Epithelial cell of umbilical artery (primary cell): ENCODE measurements at places on chromosomes 1 and 21. TPM values are rescaled to one million over a fixed set of nuclear protein-coding genes. Genes with fewer than 3 reads are reported as not detected.

Gene OR2G6
- not detected in 2 replicates for total RNA-seq

Gene FASLG
- total RNA-seq = not detected in 2 replicates

Gene OR2L2
- not detected in 2 replicates for total RNA-seq

Gene IQCC
- total RNA-seq = 1.3 and 2.0 TPM in 2 replicates

Gene EFNA4
- 8.8 and 9.7 TPM in 2 replicates for total RNA-seq

Gene CATSPERE
- 0.30 and 0.65 TPM in 2 replicates for total RNA-seq

Gene CD52
- not detected in 2 replicates for total RNA-seq

Gene PHGDH
- 83.8 and 107 TPM in 2 replicates for total RNA-seq

Gene CYP4A11
- total RNA-seq = not detected in 2 replicates

Gene ERMAP
- 3.9 and 5.0 TPM in 2 replicates for total RNA-seq

Gene FCAMR
- total RNA-seq = not detected in 2 replicates

Gene TCHH
- total RNA-seq = not detected in 2 replicates

Gene VCAM1
- total RNA-seq = 14.3 and 47.1 TPM in 2 replicates

Gene NME7
- total RNA-seq = 28.9 and 59.7 TPM in 2 replicates

Gene SPRR3
- total RNA-seq = not detected in 2 replicates

Gene LDLRAD1
- total RNA-seq = not detected in 2 replicates

Gene MIXL1
- 0.32 TPM in 1 of 2 replicates, not detected in the other for total RNA-seq

Gene C8A
- total RNA-seq = not detected in 2 replicates

Gene LPAR3
- total RNA-seq = 0.15 TPM in 1 of 2 replicates, not detected in the other

Gene C1orf210
- total RNA-seq = not detected in 2 replicates

Gene OR2M2
- total RNA-seq = not detected in 2 replicates

Gene DNASE2B
- not detected in 2 replicates for total RNA-seq

Gene TMEM59
- total RNA-seq = 185 and 199 TPM in 2 replicates

Gene ICOSLG
- total RNA-seq = 0.76 and 1.3 TPM in 2 replicates

Gene ADAM30
- total RNA-seq = not detected in 2 replicates

Gene GUCA2B
- total RNA-seq = not detected in 2 replicates

Gene SGIP1
- 9.7 and 49.2 TPM in 2 replicates for total RNA-seq

Gene COL9A2
- total RNA-seq = under 0.01 and 0.61 TPM in 2 replicates

Gene KDM1A
- total RNA-seq = 168 and 179 TPM in 2 replicates

Gene SLC44A3
- total RNA-seq = under 0.01 and 0.15 TPM in 2 replicates

Gene PRAMEF14
- not detected in 2 replicates for total RNA-seq

Gene MAP7D1
- total RNA-seq = 62.4 and 93.2 TPM in 2 replicates

Gene ASCL5
- not detected in 2 replicates for total RNA-seq

Gene ARHGEF11
- total RNA-seq = 10.7 and 15.2 TPM in 2 replicates
